SK-MEL-5 (cell line): ENCODE measurements at places on chromosomes 1 and 21.
A peak's percentile ranks its signal among the peaks of the same experiment; 100 is the strongest.

- no peak for DNase-seq
These were observed 104.4 kb downstream of the GLIS1 start for GRCh38 chr1:53634571-53634979.

DNA sequence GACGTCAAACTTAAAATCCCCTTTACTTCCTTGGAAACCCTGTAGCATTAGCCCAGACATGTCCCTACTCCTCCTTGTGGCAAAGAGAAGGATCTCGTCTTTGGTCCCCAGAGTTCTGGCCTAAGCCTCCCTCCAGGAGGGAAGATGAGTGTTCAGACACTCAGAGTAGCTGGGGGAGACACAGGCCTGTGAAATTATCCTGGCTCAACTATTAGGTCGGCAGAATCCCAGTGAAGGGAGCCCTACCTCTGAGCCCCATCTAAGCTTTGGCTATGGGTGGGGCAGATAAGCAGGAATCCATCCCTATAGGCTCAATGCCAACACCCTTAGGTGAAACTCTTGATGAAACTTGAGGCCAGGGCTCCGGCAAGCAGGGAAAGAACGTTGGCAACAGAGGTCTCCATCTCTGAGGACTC is 1.7 kb upstream of the SFN start:
- peak; percentile 37 for DNase-seq

DNA sequence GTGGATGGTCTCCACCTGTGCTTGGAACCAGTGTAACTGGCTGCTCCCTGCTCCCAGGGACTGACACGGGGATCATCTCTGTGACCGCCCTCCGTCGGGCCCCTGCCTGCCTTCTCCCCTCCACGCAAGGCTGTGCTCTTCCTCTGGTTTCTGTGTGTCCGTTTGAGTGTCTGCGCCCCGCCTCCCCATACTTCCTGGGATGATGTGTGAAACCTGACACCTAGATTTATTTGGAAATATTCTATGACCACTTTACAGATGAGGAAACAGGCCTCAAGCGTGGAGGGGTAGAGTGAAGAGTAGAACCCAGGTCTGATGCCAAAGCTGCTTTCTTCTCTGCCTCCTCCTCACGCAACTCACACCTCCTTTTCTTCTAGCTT is 24.3 kb downstream of the LDLRAP1 start:
- no peak for DNase-seq

DNA sequence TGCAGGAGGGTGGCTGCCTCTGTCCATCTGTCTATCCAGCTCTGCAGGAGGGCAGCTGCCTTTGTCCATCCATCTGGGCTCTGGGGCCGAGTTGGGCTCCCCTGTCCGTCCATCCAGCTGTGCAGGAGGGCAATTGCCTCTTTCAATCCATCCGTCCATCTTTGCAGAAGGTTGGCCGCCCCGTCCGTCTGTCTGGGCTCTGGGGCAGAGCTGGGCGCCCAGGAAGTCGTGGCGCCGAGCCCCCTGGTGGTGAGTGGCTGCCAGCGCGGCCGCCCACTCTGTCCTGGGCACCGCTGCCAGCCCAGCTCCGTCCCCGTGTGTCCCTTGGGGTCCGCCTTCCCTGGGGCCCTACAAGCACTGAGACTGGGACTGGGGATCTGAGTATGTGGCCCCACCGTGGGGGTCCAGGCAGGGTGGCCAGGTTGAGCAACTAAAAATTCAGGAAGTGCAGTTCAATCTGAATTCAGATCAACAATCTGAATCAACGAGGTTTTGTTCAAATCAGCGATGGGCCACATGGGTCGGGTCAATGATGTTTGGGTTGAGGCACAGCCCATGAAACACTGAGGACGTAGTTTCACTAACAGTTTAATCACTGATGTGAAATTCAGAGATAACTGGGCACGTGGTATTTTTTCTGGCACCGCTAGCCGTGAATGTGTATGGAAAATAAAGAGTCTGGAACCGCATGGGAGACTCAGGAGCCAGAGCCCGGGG is 99.1 kb upstream of the ACTRT2 start:
- DNase-seq, result peak; percentile 32

DNA sequence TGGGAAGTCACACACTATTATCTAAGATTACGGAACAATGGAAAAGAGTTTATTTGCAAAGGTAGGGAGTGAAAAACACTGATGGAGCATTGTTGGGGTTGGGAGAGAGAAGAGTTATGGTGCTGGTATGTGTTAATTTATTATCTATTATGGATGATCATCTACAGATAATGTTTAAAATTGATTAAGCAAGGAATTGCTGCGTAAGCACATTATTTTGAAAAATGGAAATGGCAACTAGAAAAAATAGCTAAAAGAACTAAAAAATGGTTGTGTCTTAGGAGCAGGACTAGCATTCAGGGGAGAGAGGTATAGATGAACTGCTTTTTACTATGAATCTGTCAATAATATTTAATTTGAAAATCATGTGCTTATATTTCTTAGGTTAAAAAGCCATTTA is 16.0 kb upstream of the ACOT11 start:
- no peak for DNase-seq

- no peak for DNase-seq
These were observed 4.6 kb downstream of the KLHDC8A start for GRCh38 chr1:205351984-205352713.

DNA sequence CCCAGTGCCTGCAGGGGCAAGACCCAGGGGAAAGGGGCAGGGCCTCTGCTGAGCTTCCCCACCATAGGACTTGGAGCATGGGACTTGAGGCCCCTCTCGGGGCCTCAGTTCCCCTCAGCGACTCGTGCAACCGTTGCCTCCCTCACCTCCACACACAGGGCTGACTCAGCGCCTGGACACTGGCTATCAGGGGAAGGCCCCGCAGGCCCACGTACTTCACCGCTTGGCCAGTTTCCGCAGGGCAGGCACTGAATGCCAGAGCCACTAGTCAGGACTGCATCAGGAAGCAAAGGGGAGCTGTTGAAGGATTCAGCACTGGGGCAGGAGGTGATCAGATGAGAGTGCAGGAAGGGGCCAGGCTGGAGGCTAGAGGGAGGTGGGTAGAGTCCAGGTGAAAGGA is 15.5 kb upstream of the FAM131C start:
- DNase-seq, result no peak

- DNase-seq, result no peak
These were observed 16.0 kb downstream of the HAO2 start for GRCh38 chr1:119384591-119384990.

DNA sequence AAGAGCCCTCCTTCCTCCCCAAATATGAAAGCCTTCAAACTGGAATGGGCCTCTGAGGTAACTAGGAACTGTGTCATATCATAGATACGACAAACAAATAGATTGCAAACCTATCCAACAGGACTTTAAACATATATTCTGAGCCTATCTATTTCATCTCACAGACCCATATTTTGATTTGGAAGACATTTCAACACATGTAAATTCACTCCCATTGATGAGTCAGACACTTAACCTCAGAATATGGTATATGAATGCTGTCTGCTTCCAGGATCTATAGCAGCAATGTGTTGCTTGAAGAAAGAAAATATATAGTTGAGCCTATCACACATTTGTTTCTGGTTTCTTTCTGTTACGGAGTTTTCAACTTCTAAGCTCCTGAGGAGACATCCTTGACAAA is 221.9 kb upstream of the SAMSN1 start:
- DNase-seq, result no peak

DNA sequence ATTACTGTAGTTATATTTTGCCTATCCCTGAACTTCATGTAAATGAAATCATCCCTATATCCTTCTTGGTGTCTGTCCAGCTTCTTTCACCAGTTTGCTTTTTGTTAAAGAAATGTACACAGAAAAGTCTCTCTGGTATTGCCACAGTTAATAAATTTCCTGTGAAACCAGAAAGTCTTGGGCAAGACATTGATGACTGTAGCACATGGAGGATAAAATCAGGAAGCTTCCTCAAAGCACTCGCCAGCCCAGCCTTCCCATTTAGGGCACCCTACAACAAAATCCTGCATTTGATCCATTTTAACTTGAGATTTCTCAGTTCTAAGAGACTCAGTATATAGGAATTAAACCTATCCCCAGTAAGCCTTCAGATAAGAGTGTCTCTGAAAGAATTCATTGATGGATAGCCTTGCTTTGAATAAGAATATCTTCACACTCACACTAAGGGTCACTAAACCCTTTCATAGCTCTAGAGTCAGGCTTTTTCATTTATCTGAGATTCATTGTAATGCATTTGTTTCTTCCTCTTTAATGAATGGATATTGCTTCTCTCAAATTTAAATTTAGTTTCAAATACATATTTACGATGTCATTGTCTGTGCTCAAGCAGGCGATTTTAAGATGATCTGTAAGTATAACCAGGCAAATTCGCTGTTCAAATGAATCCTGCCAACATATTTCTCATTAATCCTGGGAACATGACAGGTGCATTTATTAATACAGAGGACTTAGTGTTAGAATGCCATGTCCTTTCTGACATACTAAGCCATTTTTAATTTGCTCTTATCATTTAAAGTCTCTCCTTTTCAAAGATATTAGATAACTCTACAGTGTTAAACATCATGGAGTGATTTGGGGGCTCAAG is 153.1 kb downstream of the GRIK1 start:
- DNase-seq, result no peak

GRCh38 chr1:201535046-201535918 is 3.6 kb upstream of the NAV1 start:
- DNase-seq, result peak; percentile 28

DNA sequence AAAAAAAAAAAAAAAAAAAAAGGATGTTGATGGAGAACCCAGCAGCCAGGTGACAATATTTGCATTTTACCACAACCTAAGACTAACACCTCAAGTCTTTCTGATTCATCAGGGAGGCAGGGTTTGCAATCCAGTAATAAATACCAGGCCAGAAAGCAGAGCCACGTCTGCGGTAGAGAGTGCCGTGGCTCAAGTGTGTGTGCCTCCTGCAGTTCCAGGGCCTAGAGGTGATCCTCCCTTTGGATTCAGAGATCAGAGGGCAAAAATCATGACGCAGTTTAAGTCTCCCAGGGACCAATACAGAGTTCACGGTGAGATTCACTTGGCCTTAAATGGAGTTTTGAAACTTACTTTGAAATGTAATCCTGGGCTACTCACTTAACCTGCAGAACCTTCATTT is 34.9 kb downstream of the TMCO4 start:
- no peak for DNase-seq

DNA sequence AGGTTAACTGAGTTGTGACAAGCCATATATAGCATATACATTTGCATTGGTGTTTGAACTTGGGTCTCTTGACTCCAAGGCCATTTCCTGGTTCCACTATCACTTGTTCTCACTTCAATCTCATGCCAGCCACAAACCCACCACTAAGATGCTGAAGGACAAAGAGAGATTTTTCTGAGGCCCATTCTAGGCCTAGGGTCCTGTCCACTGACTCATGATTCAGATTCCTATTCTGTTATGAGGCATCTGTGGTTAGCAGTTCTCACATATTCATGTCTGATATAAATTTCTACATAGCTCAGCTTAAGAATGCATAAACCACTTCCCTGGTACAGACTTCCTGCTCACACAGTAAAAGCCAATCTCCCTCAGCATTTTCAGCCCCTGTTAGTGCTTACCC is 326.1 kb upstream of the BEND5 start:
- peak; percentile 32 for DNase-seq

DNA sequence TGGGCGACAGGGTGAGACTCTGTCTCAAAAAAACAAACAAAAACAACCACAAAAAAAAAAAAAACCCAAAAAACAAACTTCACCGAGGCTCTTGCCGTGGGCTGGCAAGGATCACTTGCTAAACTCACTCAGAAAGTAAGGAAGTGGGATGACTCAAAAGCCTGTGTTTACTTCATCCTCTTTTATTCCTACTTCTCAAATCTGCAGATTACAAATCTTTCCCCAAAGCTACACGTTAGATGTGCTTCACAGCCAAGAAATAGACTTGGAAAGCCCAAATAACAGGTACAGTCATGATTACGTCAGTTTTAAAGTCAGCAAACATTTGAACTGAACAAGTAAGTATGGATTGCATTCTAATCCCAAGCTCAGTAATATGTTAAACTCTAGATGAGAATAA is 359.3 kb downstream of the ADGRL2 start:
- DNase-seq, result no peak

- no peak for DNase-seq
These were observed 75.8 kb downstream of the NID1 start for GRCh38 chr1:235989105-235989504.

- DNase-seq, result no peak
These were observed 94.4 kb downstream of the MIS18A start for GRCh38 chr21:32184485-32184884.

GRCh38 chr1:54401799-54402198 is 4.4 kb downstream of the SSBP3 start:
- DNase-seq, result no peak

DNA sequence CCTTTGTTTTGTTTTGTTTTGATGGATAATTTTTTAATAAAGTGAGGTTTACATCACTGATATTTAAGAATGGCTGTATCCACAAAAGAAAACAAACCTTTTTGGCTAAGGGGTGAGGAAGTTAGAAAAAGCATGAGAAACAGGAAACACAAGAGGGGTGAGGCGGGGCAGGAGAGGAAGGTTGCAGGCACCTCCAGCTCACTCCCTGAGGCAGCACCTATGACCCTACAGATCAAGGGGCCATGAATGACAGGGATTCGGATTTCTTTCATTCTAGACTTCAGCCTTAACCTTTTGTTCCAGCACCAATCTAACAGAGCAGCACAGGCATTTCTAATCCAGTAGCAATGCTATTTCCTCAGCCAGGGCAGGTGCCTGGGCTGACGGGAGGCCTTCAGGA is 4.4 kb downstream of the CLCA4 start:
- DNase-seq, result no peak

DNA sequence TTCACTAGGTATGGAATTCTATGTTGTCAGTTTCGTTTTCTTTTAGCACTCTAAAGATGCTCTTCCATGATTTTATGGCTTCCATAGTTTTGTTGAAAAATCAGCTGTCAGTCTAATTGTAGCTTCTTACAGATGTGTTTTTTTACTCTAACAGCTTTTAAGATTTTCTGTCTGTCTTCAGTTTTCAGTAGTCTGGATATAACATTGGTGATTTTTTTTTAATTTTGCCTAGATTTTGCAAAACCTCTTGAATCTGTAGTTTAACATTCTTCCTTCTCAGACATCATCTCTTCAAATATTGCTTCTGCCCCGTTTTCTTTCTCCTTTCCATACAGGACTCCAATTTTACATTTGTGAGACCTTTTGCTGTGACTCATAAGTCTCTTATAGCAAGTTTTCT is 17.9 kb upstream of the DYRK1A start:
- DNase-seq, result no peak

DNA sequence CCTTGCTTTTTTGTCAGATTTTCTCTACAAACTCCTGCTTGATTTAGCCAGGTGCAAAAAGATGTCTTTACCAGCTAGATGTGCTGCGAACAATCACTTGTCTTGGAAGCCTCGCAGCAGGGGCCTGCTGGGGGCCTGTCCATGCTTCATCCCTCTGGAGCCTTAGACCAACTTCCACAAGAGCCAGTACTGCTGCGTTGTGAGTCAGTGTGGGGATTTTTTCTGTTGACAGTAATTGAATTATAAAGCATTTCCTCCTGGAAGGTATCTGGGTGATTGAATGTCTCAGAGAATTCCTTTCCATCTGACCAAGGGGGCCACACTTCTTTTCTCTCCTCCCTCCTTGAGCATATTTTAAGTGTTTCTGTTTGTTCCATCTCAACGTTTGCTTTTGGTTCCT is 40.4 kb upstream of the LDLRAP1 start:
- DNase-seq, result no peak

GRCh38 chr1:1441002-1441888 is 5.8 kb downstream of the VWA1 start:
- DNase-seq, result peak; percentile 59
